ELF-1 (cell line): ENCODE measurements at places on chromosomes 1 and 21.

DNA sequence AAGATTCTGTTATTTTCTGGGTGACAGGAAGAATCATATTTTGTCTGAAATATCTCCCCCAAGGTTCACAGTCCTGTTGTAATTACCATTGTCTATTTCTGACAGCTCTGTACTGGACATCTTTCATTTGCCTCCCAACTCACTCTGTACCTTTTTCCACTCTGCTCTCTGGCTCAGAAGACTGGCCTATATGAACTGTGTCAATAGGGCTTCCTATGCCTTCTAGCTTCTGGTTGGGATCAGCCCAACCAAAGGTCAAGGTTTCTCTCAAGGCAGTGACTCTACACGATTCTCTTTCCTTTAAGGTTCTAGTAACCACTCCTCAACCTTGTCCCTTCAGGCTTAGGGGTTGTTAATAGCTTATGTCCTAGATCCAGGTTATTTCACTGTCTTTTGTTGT, 17.5 kb downstream of the KLHL12 start:
- no peak for DNase-seq

GRCh38 chr1:211521102-211521815, 29.3 kb upstream of the RD3 start:
- no peak for DNase-seq

- DNase-seq, result no peak
These were observed 30.4 kb downstream of the KCNN3 start for GRCh38 chr1:154839691-154840090.

GRCh38 chr1:165610866-165611265, 20.2 kb upstream of the MGST3 start:
- DNase-seq, result no peak

DNA sequence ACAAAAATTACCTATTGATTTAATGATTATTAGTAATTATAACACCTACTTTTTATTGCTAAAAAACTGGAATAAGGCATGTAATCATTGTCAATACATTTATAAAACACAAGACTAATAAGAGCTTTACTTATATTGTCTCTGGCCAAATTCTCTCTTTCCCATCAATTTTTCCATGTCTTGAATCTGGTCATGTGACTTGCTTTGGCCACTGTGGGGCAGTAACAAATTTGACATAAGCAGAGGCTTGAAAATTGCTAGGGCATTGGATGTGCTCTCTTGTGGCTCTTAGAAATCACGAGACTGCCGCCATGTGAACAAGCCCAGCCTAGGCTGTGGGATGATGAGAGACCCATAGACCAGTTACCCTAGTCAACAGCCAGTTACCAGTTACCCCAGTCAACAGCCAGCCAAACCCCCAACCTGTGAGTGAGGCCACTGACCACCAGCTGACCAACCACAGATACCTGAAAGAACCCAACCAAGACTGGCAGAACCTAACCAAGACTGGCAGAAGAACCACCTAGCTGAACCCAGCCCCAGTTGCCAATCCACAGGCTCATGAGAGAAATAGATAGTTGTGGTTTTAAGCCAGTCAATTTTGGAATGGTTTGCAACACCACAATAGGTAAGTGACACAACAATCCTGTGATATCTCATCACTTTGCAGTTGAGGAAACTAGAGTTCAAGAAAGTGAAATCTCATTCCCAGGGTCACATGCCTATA, 8.8 kb downstream of the KLHDC7A start:
- DNase-seq, result no peak

DNA sequence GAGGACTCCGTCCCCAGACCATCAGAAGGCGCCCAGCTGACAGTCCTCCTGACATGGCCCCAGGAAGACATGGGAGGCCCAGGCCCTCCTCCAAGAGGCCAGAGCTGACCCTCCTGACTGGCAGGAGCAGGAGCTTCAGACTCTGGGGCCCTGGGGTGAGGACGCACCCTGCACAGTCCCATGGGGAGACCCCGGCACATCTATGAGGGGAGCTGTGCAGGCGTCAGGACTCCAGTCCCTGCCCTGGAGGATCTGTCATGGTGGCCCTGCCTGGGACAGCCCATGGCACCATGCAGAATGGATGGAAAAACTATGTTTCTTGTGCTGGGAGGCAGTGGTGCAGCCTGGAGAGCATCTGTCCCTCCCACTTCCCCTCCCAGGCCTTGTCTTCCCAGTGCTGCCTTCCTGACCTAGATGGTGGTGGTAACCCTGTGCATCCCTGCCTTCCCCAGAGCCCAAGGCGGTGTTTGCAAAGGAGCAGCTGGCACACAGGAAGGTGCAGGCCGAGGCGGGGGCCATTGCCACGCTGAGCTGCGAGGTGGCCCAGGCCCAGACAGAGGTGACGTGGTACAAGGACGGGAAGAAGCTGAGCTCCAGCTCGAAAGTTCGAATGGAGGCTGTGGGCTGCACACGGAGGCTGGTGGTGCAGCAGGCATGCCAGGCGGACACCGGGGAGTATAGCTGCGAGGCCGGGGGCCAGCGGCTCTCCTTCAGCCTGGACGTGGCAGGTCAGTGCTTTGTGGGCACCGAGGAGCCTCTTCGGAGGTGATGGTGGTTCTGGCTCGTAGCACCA, 41.9 kb downstream of the OBSCN start:
- DNase-seq, result no peak

DNA sequence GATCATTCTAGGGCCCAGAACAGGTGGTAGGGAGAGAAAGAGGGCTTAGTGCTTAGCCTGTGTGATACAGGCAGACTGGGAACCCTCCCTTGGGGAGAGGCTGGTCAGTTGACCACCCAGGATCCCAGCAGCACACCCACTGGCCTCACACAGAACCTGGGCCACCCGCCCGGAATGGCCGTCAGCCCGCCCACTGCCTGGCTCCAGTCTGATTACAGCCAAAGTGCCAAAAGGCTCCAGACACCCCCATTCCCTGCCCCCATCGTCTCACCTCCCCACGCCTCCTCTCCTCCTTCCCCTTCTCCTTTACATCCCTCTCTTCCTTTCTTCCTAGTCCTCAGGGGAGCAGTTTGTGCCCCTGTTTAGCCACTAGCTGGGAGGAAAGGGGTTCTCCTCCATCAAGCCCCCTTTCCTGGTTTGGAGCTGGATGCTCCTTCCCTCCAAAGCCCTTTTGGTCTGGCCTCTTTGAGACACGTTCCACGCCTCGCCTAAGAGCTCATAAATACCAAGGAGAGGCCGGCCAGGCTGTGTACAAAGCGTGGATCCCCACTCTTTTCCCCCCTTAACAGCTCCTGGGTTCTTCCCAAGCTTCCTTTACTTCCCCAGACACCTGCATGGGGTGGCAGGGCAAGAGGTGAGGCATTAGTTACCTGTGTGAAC, 4.6 kb upstream of the WNT2B start:
- no peak for DNase-seq

DNA sequence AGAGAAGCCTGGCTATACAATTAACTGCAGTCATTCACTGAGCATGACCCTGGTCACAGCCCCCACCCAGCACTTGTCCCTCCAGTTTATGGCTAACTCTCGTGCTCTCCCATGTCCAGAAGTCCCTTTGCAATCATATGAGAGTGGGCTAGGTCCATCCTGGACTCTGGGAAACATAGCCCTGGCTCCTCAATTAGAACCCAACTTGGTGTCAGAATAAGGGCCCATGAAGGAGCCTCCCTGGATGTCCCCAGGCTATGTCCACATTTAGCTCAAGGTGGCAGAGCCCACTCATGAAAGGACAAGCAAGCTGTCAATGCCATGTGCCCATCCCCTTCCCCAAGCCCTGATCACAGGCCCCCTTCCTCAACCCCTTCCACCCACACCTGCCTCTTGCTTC, 27.4 kb upstream of the HPDL start:
- DNase-seq, result no peak

- no peak for DNase-seq
These were observed 44.3 kb upstream of the ATP1B1 start for GRCh38 chr1:169062152-169062551.

DNA sequence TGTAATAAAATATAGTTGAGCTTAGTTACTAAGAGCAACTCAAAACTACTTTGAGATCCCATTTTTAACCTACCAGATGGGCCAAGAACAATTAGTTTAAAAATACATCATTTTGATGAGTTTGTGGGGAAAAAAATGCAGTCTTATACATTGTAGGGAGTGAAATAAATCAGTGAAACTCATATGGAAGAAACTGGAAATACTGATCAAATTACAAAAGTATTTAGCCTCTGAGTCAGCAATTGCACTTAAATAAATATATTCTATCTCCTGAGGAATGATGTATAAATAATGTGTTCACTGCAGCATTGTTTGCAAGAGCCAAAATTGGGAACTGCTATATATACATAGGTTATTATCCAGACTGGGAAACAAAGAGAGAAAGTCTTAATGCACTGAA, 4.6 kb upstream of the SMCP start:
- no peak for DNase-seq

DNA sequence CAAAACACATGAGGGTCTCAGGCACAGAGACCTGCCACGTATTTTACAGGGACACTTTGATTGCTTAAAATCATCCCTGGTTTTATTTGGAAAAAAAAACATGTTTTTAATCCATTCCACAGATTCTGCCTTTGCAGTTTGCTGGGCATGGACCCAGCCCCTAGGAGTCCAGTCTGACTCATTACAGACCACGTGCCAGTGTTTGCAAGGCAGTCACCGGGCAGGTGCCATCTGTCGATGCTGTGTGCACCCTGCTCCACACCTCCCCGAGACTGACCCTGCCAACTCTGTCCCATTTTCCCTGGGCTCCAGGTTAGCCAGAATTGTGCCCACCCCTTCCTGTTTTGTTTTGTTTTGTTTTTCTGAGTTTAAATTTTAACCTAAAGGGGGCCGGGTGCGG, 148.4 kb upstream of the TMEM51 start:
- no peak for DNase-seq

DNA sequence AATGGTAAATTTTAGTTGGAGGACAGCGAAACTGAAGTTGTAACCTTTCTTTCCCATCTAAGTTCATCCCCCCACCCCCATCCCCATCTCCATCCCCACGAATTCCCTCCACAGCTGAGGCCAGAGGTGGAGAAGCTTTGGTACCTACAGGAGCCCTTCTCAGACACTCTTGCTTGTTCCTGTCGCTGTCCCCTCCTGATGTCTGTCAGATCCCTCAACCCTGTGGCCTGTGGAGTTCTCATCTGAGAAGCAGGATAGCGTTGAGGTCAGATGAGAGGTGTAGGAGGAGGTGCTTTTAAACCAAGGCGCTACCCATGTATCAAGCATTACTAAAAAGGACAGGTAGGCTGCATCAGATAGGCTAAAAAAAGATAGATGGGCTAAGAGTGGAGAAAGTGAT, 769 bp downstream of the NTPCR start:
- DNase-seq, result peak; percentile 42

- peak; percentile 55 for DNase-seq
These were observed 1.1 kb downstream of the S100A11 start for GRCh38 chr1:152035539-152036266.
